ENCODE measurements at places on chromosomes 1 and 21.

- DNase-seq = no peak
Measured at GRCh38 chr1:207402744-207403143, 51.4 kb upstream of the CR2 start.

GRCh38 chr1:211492511-211493132 is 660 bp upstream of the RD3 start:
- no peak for DNase-seq

DNA sequence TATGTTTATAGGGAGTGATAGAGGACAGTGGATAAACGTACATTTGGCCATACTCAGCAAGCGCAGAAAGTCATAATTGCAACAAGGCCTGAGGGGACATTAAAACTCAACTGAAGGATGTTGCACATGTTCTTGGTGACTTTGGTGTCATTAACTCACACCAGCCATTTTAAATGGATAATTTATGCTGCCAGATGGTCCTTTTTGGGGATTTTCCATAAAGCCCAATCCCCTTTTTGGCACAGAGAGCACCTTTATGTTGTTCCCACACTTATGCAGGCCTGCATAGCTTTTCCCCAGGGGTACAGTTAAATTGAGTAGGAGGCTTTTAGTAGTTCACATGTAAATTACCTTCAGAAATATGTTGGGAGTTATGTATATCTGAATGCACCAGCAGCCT is 279.6 kb downstream of the NFIA start:
- DNase-seq = no peak

DNA sequence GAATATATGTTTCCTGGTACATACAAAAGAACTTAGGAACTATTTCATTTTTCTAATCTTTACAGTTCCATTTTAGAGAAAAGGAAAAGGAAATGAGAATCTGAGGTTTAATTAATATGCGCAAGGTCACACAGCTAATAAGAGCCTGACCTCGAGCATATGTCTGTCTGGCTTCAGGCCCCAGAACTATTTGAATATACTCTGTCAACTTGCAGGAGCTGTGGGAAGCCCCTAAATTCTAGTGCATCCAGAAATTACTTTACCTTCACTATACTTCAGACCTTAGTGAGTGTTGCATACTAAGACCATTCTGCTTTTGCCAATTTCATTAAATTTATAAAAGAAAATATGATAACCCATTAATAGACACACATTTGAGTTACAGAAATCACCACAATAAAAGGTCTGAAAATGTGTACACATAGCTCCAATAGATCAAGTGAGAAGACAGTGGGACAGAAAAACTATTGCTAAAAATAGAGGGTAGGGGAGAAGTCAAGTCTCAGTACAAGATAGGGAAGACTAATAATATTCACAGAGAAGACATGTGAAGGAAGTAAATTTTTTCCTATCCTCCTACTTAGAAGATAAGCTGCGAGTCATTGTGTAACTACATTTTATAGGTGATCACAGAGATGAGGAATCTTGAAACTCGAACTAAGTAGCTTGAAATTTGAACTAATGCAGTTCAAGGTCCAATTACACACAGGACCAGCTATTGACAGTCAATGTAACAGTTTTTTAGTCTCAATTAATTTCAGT is 3.8 kb downstream of the RGS13 start:
- DNase-seq = no peak

DNA sequence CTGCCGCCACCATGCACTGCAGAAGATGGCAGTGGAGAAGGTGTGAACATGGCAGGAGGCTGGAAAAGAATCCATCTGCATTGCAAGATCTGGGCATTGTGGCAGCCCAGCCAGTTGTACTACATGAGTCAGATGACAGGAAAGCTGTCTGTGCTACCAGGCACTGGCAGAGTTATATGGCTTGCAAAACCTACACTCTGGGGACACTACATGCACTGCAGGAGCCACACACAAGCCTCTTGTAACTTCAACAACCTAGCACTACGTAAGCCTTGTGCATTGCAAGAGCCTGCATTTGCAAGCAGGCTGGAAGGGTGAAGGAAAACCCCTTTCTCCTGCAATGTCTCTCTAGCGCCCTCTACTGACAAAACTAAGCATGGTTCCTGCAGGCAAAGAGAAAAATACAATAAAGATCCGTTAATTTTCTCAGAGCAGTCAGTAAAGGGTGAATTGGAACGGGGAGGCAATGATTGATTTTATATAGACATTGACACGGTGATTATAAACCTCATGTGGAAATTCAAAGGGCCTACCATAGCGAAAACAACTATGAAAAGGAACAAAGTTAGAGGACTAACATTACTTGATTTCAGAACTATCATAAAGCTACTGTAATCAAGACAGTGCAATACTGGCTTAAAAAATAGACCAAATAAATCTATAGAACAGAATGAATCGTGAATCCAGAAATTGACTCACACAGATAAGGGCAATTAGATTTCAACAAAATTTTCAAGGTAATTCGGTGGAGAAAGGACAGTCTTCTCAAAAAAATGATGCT is 26.2 kb upstream of the DYNLT5 start:
- peak; percentile 71 for DNase-seq

GRCh38 chr21:25660233-25660632 is 21.2 kb downstream of the JAM2 start:
- no peak for DNase-seq

GRCh38 chr1:228018125-228018398 is 11.3 kb downstream of the WNT3A start:
- DNase-seq = no peak

- DNase-seq = no peak
Measured at GRCh38 chr1:6889875-6890480, 104.7 kb downstream of the CAMTA1 start.
